ENCODE measurements at places on chromosomes 1 and 21. TPM values are rescaled to one million over a fixed set of nuclear protein-coding genes. Genes with fewer than 3 reads are reported as not detected.

Gene CDK18
- 156 TPM for polyA plus RNA-seq

GRCh38 chr1:28308750-28309149 is 20.1 kb upstream of the MED18 start:
- DNase-seq, result no peak

Gene FNDC5
- polyA plus RNA-seq, result 12.4 TPM

GRCh38 chr1:11664336-11665065 is 501 bp downstream of the FBXO6 start:
- peak; percentile 60 for DNase-seq

GRCh38 chr1:159750621-159751020 is 30.1 kb upstream of the DUSP23 start:
- no peak for DNase-seq

GRCh38 chr1:77282866-77283539 is 1.2 kb downstream of the AK5 start:
- no peak for DNase-seq

DNA sequence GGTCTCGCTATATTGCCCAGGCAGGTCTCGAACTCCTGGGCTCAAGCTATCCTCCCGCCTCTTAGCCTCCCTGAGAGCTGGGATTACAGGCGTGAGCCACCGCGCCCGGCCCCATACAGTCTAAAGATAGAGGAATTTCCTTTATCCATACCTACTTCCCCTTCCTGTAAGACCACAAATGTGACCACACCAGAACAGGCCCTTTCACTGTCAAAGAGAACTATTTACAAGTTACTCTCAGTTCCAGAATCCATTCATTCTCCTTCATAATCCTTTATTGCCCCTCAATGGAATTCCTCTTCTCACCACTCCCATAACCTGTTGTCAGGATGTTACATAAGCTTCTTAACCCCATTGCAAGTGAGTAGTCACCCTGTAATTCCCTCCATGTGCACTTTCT is 26.3 kb upstream of the SLC5A9 start:
- no peak for DNase-seq

GRCh38 chr21:29825936-29826335 is 113.9 kb downstream of the GRIK1 start:
- no peak for DNase-seq

DNA sequence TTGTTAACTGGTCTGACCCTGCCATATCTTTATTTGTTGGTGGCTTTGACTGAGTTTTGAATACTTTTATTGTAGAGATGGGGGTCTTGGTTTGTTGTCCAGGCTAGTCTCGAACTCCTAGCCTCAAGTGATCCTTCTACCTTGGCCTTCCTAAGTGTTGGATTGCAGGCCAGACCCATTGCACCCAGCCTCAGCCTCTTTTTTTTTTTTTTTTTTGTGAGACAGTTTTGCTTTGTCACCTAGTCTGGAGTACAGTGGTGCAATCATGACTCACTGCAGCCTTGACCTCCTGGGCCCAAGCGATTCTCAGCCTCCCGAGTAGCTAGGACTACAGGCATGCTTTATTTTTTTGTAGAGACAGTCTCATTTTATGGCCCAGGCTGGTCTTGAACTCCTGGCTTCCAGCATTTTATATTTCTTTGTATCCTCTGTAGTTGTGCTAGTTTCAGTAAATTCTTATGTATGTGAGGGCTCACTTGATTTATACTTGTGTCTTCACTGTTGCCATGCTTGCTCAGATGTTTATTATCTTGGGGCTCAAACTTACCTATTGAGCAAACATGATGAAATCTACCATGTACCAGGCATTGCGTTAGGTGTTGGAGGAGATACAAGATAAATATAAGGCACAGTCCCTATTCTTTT is 24.1 kb downstream of the THRAP3 start:
- no peak for DNase-seq

GRCh38 chr1:179510038-179510437 is 65.7 kb downstream of the NPHS2 start:
- DNase-seq, result no peak

DNA sequence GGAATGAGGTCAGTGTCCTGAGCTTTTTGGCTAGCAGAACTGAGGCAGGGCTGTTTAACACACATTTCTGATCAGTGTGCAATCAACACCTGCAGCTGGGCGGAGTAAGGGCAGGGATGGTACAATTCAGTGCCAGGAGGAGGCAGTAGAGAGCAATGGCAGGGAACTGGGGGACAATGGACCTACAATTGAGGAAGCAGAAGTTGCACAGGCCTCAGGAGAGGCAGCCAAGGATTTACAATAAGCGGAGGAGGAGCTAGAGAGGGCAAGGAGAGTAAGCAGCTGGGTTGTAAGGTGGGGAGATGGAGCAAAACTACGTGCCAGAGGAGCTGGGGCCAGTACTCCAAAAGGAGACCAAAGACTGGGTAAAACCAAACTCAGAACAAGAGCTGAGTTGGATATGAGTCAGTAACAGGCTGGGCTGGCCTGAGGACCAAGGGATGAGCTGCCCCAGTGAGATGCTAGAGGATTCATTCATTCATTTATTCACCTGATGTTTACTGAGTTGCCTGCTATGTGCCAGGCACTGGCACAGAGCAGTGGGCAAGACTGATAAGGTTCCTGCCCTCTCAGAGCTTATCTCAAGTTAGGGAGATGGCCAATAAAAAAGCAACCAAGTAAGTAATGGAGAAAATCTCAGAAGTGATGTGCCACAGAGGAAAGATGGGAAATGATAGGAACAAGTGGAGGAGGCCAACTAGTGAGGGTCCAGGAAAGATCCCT is 10.4 kb upstream of the GALE start:
- DNase-seq, result peak; percentile 49
